Bladder microvascular endothelial cell (primary cell): ENCODE measurements at places on chromosomes 3 and 15. TPM values are rescaled to one million over a fixed set of nuclear protein-coding genes. Genes with fewer than 3 reads are reported as not detected.

Gene KCNMB2
- not detected in 2 replicates for total RNA-seq

Gene FETUB
- total RNA-seq: not detected in 2 replicates

Gene SPSB4
- total RNA-seq: not detected in 2 replicates

Gene LMAN1L
- 0.13 TPM in 1 of 2 replicates, not detected in the other for total RNA-seq

Gene SUSD5
- total RNA-seq: 3.6 and 9.3 TPM in 2 replicates
